Right renal pelvis (tissue), 4 donors: ENCODE measurements at places on chromosomes 12 and 14.

GRCh38 chr14:44446965-44447364 lies 60.1 kb downstream of the FSCB start:
- no peak for DNase-seq

- no peak for DNase-seq
Observed at GRCh38 chr14:78341827-78342389, 171.7 kb downstream of the NRXN3 start.

DNA sequence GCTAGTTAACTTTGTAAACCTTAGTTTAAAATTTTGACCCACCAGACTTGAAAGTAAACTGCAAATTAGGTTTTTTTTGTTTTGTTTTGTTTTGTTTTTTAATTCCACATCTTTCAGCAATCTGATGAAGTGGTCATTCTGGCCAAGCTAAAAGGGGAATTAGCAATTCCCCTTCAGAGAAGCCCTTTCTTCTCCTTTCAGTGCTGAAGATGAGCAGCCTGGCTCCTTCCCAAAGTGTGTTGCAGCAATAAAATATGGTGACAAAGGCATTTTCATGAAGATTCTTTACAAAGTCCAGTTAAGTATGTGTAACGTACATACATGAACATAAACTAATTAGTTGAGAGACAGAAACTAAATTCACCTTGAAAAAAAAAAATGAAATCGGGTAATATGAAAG lies 380.1 kb downstream of the NOVA1 start:
- DNase-seq = no peak

- no peak for DNase-seq
Observed at GRCh38 chr12:94712815-94713515, 62.6 kb upstream of the TMCC3 start.

GRCh38 chr12:40158592-40159111 lies 52.8 kb upstream of the SLC2A13 start:
- no peak for DNase-seq
